ENCODE measurements at places on chromosomes 11 and 22. TPM values are rescaled to one million over a fixed set of nuclear protein-coding genes. Genes with fewer than 3 reads are reported as not detected.

DNA sequence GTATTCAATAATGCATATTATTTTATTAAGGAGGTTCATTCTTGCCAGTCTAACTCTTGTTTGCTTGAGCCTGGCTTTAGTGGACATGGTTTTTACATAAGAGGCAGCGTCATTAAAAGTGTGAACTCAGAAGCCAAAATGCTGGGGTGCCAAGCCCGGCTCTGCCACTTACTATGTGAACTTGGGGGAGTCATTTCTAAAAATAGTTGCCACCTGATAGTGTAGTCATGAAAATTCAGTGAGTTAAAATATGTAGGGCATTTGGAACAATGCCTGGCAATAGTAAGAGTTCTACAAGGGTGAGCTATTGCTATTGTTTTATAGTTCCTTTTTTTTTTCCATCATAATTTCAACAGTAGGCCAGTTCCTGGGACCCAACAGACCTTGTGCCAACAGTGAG, 49.9 kb downstream of the TENM4 start:
- no peak for DNase-seq

DNA sequence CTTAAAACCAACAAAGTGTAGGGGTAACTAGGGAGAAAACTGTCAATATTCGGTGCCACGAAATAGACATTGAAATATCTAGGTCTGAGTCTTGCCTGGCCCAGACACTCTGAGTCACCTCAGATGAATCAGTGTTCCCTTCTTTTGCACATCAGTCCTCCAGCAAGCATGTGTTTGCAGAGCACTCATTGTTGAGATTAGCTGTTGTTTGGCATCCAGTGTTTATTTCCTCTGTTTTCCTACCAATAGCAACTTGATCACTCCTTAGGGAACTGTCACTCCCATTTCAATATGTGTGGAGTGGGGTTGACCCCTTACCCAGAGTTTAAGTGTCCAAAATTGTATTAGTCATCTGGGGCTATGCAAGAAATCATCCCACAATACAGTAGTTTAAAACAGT, 4.7 kb upstream of the ASCC2 start:
- peak; percentile 83 for DNase-seq

- DNase-seq: no peak
Observed at GRCh38 chr22:46460857-46461256, 76.6 kb downstream of the CELSR1 start.

- no peak for DNase-seq
Observed at GRCh38 chr22:20216863-20217499, 51.1 kb downstream of the RTN4R start.

DNA sequence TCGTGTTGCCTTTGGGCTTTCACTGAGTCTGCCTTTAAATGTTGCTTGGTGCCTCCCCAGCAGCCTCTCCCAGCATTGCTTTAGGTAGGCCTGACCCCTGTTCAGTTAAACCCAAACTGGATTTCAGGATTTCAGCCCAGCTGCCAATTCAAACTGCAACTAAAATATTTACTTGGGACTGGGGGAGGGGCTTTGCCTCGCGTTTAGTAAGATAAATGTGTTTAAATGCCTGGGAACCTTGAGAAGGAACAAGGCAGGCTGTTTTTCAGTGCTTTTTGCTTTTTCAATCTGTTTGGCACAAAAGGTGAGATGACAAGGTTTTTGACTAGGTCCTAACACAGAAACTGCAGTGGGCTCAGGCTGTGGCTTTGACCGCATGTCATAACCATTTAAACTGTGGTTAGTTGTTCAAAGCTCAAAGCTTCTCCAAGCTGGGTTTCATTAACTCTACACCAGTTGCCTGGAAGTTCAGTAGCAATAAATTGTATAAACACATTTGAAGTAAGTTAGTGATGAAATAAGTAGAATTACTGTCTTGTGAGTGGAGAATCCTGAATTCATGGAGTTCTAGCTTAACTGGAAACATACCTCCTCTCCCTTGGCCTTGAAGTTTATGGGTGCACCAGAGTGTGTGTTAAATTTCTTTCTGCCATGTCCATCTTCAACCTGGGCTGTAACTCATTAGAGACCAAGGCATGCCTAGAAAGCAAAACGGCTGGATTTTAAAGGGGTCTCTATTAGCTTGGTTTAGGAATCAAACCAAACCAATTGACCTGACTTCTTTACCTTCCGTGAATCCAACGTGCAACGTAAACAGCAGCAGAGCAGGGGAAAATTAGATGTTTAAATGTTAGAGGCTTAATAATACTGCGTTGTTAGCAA, 3.6 kb downstream of the PKNOX2 start:
- peak; percentile 53 for DNase-seq

DNA sequence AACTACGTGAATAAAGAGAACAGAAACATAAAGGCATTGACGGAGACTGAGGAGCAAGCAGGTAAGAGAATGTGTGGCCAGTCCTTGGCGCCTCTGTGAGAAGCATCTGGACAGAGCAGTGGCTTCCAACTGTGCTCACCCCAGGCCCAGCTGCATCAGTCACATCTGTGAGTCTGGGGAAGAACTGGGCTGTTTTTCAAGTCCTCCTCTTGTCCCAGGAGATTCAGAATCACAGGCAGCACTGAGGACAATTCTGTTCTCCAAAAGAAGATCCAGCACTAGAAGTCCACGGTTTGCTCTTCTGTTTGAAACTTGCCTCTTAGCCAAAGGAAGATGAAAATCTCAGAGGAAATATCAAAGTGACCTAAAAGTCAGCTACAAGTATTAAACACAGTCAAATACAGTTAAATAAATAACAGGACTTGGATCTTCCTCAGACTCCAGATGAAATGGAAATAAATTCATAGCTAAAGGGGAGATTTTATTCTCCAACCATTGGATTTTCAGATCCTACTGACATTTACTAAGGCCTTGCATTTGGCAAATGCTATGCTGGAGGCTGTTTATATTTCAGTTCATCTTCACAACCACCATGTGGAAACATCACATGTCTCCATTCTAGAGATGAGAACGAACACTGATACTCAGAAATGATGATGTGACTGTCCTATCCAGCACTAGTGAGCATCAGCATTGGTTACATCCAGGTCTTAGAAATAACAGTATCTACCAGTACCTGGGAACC, 14.1 kb downstream of the FAM181B start:
- no peak for DNase-seq

DNA sequence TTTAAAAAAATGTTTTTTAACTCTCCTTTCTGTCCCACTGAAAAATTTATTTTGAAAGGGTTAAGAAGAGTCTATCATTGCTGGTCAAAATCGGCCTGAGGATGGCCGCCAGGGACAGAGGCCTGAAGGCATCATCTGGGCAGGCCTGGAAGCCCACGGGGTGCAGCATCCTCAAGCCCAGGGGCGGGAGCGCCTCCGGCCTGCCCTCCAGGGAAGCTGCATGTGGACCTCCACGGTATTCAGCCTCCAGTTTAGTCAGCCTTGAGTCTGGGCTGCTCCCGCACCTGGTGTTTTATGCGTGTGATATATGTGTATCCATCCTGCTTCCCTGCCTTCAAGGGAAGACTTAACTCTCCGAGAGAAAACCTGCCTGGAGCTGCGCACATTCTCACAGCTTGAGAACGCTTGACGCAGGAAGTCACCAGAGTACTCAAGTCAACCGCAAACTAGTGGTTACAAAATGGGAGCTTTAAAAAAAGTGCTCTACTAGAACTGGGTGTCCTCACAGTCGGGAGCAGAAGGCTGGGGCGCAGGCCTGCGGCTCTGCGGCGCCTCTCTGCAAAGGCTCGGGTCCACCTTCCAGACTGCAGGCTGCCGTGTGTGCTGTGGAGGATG, 13.6 kb upstream of the BID start:
- no peak for DNase-seq

Gene SLC22A8
- not detected for total RNA-seq

Gene API5
- total RNA-seq: 81.3 TPM

Gene CBX7
- total RNA-seq: 0.63 TPM

Gene F2
- total RNA-seq: not detected

Gene OR5A1
- total RNA-seq: not detected

Gene CCDC34
- total RNA-seq: 35.6 TPM
